T follicular helper cell (primary cell): ENCODE measurements at places on chromosomes 1 and 21.

- DNase-seq = no peak
Measured at GRCh38 chr1:61864489-61864888, 122.2 kb downstream of the PATJ start.

DNA sequence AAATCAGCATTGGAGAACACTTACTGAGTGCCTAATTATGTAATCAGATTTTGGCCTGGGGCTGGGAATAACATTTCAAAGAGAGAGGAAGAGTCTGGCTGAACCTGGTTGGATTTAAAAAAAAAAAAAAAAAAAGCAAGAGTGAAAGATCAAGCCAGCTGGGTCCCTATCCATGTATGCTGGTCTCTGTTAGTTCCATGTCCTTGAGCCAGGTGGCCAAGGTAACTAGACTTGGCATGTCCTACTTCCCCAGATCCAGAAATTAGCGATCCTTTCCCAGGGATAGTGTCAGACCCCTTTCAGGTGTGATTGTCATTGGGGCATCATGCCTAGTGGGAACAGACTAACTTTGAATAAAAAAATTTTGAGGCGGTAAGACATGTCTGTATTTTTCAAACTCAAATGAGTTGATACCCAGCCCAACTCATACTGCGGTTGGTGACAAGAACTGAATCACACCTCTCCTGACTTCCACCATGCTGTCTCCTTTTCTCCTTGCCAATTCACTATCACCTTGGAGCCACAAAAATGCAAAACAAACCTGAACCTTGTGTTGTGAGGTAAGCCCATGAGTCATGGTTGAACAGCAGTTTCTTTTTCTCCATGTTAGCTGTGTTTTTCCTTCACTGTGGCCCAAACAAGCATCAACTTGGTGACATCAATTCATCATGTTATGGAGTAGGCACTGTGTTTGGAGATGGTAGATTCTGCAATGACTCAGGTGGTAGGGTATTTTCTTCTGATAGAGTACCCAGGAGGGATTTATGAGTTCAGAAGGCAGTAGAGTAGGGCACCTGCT, 24.5 kb upstream of the PPP2R5A start:
- no peak for DNase-seq

DNA sequence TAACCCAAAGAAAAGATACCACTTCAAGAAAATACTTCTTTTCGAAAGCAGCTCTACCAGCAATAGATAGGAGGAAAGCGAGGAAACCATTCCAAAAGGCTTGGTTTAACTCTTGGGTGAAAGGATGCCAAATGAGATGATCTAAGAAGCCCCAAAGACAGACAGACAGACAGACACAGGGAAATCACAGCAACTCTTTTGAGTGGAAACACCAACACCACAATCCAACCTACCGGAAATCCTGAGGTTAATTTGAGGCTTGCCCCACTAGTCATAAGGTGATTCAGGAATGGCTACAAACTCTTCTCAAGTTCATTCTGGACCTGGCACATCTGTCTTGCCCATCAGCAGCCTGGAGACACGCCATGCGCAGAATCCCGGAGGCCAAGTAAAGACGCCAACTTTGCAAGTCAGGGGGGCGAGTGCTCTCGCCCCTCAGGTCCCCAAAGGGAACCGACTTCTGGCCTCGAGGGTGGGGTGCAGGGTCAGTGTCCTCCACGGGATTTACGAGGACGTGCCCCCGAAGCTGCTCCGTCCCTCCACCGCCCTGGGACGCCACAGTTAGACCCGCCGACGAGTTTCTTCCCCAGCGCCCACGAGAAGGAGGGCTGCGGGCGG, 778 bp downstream of the EVI5 start:
- peak; percentile 6 for DNase-seq

- DNase-seq = no peak
Measured at GRCh38 chr1:55007625-55008024, 8.9 kb downstream of the BSND start.

GRCh38 chr1:27007909-27008582, 4.6 kb downstream of the TENT5B start:
- DNase-seq = no peak

DNA sequence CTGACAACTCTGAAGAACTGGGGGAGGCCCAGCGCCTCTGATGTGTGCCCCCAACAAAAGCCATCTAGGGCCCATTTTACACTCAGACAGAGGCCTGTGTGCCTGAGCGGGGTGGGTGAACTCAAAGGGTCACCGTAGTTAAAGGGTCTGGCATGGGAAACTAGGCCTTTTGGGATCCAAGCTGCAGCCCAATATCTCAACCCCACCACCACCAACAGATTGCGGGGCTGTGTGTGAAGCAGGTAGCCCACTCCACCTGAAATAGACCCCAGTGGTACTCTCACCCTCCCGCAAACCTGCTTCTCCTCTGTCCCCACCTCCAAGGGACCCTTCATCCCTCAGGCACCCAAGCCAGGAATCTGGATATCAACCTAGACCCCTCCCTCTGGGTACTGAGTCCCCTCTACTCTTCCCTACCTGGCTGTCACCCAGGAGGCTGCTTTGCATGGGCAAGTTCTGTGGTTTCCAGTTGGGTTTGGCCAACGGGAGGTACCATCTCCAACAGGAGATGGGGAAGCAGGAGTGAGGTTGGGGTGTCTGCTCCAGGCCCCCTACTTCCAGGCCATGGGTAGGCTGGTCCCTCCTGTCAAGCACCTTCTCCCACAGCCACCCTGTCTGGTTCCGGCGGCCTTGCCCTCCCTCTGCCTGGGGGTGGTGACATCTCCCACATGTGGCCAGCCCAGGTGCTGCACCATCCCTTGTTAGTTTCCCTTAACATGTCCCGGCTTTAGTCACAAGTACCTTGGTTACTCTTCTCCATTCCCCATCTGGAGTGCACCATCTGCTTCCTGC, 35.2 kb upstream of the LRP8 start:
- DNase-seq = no peak

DNA sequence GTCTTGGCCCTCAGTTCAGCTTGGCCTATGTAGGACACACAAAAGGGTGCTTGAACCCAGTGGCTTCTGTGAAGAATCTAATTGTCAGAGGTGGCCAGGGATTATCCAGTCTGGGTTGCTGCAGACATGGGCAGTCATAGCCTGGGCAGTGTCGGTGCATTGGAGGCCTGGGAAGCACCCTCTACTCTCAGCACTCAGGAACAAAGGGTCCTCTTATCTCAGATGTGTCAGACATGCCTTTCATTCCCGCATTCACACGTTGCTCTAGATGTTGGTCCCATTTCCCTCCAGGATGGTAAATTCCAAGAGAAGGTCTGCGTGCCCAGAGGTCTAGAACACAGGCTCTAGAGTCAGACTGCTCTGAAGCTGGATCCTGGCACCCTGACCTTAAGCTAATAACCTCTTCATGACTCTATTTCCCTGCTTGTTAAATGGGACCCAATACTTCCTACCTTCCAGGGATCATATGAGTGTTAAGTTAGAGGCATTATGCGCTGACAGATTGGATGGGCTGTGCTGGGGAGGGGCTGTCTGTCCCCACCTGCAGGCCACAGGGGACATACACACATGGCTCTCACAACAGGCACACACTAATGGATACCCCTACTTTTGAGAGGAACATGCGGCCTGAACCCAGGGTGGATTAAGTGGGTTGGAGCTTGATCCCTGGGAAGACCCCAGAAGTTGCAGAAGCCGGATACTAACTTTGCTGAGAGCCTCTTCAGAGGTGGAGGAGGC, 16.5 kb upstream of the EDN2 start:
- no peak for DNase-seq

GRCh38 chr1:154886281-154887015, 16.4 kb upstream of the KCNN3 start:
- DNase-seq = no peak

DNA sequence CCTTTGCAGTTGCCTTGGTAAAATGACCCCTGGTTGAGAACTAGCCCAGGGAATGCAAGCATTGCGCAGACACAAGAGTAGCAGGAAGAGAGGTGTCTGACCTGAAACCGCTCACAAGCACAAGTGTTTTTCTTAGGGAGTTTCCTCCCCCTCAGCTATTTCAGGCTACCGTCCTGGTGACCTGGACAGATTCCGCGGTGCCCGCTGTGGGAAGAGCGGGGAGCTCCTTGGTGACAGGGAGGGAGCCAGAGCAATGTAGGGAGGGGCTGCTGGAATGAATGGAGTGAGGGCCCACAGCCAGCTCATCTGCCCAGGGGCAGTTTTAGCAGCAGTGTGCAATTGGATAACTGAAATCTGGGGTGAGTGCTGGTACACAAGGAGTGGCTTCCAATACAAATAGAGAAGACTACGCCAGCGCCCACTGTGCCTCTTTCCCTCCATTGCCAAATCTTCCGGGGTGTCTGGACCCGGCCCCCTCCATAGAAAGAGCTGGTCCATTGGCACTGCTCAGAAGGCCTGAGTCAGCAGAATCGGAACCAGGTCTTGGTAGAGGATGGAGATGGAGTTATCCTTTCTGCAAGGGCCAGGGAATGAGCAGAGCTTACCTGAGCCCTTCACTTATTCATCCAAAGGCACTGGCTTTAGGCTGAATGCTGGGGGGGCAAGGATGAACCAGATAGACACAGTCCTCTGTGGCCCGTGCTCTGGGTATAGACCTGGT, 82.8 kb downstream of the TRABD2B start:
- no peak for DNase-seq

DNA sequence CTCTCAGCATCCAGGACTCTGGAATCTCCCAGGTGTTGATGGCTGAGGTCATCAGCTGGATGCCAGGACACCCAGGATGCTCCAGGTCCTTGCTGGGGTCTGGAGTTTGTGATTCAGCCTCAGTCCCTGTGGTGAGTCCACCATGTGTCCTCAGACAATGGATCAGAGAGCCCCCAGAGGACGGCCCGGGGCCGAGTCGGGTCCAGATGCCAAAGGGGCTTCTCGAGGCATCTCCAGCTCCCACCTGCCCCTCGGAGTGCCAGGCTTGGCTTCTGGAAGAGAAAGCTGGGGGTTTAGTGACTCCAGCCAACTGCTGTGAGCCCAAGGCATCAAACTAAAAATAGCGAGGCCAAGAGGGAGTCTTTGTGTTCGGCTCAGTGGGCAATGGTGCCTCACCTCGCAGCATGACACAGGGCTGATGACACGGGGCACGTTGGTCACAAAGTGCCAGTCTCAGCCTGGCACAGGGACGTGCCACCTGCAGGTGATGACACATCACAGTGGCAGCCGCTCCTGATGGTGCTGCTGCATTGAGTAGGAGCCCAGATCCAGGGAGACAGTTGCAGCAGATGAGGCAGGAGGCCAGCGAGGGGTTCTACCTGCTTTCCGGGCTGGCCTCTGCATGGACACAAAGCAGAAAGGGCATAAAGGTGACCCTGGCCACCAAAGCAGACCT, 10.6 kb downstream of the PDE9A start:
- DNase-seq = no peak

GRCh38 chr1:58515794-58516401, 30.6 kb downstream of the OMA1 start:
- DNase-seq = peak; percentile 4

- no peak for DNase-seq
Measured at GRCh38 chr1:202150602-202151001, 6.1 kb upstream of the ARL8A start.

GRCh38 chr1:58895082-58895481, 111.2 kb upstream of the JUN start:
- no peak for DNase-seq
